Mesothelial cell of epicardium (in vitro differentiated cells): ENCODE measurements at places on chromosomes 1 and 21. TPM values are rescaled to one million over a fixed set of nuclear protein-coding genes. Genes with fewer than 3 reads are reported as not detected.

DNA sequence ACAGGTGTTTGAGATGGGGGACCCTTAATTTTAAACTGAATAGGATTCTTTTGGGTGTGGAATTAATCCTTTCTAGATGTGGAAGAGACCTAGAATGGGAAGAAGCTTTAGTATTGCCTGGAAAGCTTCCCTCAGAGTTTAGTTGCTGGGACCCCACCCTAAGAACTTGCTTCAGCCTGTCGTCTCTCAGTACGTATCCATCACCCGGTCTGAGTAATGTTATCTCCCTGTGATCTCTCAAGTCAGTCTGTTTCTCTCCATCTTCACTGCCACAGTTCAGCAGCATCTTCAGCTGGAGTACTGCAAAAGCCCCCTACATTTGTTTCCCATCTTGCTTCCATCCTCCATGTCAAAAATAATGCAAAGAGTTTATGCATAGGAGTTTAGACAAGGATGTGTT lies 28.9 kb downstream of the CNST start:
- no peak for DNase-seq
- H3K4me3 ChIP-seq = no peak overlapping the region
- no peak overlapping the region for H3K27ac ChIP-seq
- no peaks in the 10 kb centered on the region for H3K27me3 ChIP-seq

DNA sequence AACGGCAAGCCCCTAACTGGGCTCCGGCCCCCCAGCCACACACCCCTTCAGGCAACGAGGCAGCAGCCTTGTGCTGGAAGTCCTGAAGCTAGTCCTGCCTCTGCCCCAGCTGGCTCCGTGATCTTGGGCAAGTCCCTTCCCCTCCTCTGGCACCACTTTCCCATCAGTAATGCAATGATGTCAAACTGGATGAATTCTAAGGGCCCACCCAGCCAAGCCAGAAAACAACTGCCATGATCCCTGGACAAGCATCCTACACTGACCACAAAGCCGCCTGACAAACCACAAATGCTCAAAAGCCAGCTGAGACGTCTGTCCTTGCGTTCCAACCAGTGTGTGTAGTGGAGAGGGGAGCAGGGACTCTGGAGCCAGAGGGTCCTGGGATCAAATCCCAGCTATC lies 26.8 kb downstream of the IFFO2 start:
- DNase-seq = no peak
- no peak overlapping the region for H3K4me3 ChIP-seq
- no peaks in the 10 kb centered on the region for H3K27me3 ChIP-seq
- H3K27ac ChIP-seq = no peak overlapping the region
- peaks cover 19% of the 10 kb centered on the region for H3K4me1 ChIP-seq
- H3K36me3 ChIP-seq = peaks cover 1% of the 10 kb centered on the region

DNA sequence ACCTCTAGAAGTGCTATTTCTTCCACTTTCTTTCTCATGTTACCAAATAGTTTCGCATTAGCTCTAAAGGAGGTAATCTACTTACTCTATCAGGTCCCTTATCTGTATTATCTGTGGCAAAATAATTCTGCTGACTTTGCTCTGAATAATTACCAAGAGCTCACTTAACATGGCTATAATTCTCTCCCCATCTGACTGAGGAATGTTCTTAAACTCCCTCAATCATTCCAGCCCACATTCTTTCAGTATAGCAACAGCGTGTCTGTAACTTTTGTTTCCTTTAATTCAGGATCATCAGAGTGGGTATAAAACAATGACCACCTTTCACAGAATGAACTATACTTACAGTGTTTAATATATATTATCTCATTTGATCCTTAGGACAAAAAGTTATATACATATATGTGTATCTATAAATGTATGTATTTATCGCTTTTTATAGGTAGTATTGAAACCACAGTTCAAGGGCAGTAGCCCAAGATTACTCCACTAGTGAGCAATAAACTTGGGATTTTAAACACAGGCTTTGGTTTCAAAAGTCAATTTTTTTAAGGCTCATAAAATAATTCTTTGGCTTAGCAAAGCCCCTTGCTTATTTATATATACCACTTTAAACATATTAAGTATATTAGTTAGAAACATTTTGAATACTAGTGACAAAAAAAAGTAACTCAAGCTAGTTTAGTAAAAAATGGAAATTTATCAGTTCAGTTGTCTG lies 36.1 kb upstream of the ST6GALNAC3 start:
- no peaks in the 10 kb centered on the region for H3K36me3 ChIP-seq
- H3K4me1 ChIP-seq = peaks cover 53% of the 10 kb centered on the region
- H3K27me3 ChIP-seq = no peaks in the 10 kb centered on the region
- H3K27ac ChIP-seq = peak overlapping the region; percentile 94
- H3K4me3 ChIP-seq = no peak overlapping the region

- H3K4me3 ChIP-seq = no peak overlapping the region
- peaks cover 12% of the 10 kb centered on the region for H3K4me1 ChIP-seq
- DNase-seq = no peak
- peaks cover 4% of the 10 kb centered on the region for H3K36me3 ChIP-seq
- H3K27me3 ChIP-seq = no peaks in the 10 kb centered on the region
Measured at GRCh38 chr21:14753466-14754258, 207.5 kb upstream of the SAMSN1 start.

GRCh38 chr1:182601416-182601786 lies 2.8 kb downstream of the RGS16 start:
- no peak overlapping the region for H3K4me3 ChIP-seq
- H3K36me3 ChIP-seq = no peaks in the 10 kb centered on the region
- H3K27me3 ChIP-seq = peaks cover 14% of the 10 kb centered on the region
- peaks cover 13% of the 10 kb centered on the region for H3K4me1 ChIP-seq
- no peak overlapping the region for H3K27ac ChIP-seq

- peaks cover 10% of the 10 kb centered on the region for H3K4me1 ChIP-seq
- no peaks in the 10 kb centered on the region for H3K27me3 ChIP-seq
- DNase-seq = no peak
- no peak overlapping the region for H3K27ac ChIP-seq
- H3K36me3 ChIP-seq = peaks cover 1% of the 10 kb centered on the region
- no peak overlapping the region for H3K4me3 ChIP-seq
Measured at GRCh38 chr1:202471246-202471645, 122.7 kb downstream of the PPP1R12B start.

DNA sequence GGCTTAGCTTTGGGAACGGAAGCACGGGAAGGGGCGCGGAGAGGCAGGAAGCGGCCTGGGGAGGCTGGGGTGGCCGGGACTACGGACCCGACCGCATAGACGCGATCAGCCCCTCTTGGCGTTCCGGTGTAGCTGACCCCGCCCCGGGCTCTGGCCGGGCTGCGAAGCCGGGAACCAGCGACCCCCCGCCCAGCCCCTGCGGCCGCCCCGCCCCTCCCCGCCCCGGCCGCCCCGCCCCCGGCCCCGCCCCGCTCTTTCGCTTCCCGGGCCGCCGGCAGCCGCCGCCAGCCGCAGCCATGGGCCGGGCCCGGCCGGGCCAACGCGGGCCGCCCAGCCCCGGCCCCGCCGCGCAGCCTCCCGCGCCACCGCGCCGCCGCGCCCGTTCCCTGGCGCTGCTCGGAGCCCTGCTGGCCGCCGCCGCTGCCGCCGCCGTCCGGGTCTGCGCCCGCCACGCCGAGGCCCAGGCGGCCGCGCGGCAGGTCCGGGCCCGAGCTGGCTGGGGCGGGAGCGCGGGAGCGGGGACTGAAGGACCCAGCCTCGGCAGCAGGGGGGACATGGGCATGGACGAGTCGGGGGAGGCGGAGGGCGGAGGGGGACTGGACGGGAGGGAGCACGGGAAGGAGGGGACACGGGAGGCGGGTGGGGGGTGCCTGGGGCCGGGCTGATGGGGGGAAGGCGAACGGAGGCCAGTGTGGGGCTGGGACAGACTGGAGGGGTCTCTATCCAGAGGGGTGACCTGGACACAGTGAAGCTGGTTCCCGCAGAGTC lies at the start of gene SELENON:
TSS of gene SELENON (plus strand) at position 259 of the 768 bp plus-strand sequence. CDS start at position 297, 38 bp downstream.
- H3K27me3 ChIP-seq = peaks cover 8% of the 10 kb centered on the region
- H3K36me3 ChIP-seq = no peaks in the 10 kb centered on the region
- peak within 1 kb of the TSS; percentile 79 for H3K4me3 ChIP-seq
- H3K27ac ChIP-seq = peak within 1 kb of the TSS; percentile 50
- DNase-seq = no peak
- peaks cover 24% of the 10 kb centered on the region for H3K4me1 ChIP-seq

- DNase-seq = no peak
- no peak overlapping the region for H3K27ac ChIP-seq
- no peak overlapping the region for H3K4me3 ChIP-seq
- H3K36me3 ChIP-seq = peaks cover 6% of the 10 kb centered on the region
Measured at GRCh38 chr1:219038398-219038797, 135.3 kb upstream of the LYPLAL1 start.

GRCh38 chr1:17768651-17769241 lies 13.6 kb downstream of the ACTL8 start:
- no peak for DNase-seq
- H3K27me3 ChIP-seq = peaks cover 14% of the 10 kb centered on the region
- no peaks in the 10 kb centered on the region for H3K36me3 ChIP-seq
- peaks cover 4% of the 10 kb centered on the region for H3K4me1 ChIP-seq

DNA sequence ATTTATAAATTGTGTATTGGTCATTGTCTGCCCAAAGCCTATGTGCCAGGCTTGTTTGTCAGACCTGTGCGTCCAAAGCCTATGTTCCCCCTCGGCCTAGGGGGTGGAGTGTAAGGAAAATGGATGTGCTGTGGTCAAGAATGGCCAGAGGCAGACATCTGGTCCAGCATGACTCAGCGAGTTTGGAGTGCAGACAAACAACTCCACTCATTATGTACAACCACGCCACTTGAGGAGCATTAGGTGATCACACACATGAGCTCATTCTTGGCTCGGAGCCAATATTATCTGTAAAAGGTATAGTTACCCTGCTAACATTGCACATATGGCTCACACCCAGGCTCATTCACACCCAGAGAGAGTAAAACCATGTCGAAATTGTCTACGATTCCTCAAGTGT lies 1047.6 kb upstream of the ADGRL4 start:
- DNase-seq = no peak
- peaks cover 5% of the 10 kb centered on the region for H3K4me1 ChIP-seq
- H3K27me3 ChIP-seq = no peaks in the 10 kb centered on the region
- H3K27ac ChIP-seq = no peak overlapping the region
- H3K4me3 ChIP-seq = no peak overlapping the region

GRCh38 chr1:218363141-218363540 lies 18.0 kb downstream of the TGFB2 start:
- H3K27ac ChIP-seq = no peak overlapping the region
- DNase-seq = no peak
- H3K36me3 ChIP-seq = peaks cover 3% of the 10 kb centered on the region

DNA sequence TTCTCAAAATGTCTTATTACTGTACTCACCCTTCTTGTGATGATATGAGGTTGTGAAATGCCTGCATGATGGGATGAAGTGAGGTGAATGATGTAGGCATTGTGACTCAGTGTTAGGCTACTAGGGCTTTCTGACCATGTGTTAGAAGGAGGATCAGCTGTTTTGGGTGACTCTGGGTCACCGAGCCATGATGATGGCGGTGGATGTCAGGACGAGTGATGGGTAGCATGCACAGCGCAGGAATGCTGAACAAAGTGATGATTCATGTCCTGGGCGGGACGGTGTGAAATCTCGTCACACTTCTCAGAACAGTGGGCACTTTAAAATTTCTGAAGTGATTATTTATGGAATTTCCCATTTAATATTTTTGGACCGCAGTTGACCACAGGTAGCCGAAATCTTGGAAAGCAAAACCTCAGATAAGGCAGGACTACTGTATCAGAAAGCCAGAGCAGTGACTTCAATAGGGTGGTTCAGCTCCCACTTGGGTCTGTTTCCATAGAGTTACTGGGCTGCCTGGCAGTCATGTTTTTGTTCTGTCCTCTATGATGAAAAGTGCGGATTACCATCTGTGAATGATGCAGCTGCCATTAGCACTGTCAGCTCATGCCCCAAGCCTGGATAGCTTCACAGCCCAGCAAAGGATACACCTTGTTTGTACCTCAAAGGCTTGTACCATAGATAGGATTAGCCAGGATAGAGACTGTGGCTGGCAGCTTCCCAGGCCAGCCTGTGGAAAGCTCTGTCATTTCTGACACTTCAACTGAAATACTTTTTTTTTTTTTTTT lies 26.6 kb downstream of the IL6R start:
- DNase-seq = no peak
- H3K36me3 ChIP-seq = no peaks in the 10 kb centered on the region
- peaks cover 50% of the 10 kb centered on the region for H3K4me1 ChIP-seq
- no peak overlapping the region for H3K4me3 ChIP-seq

- DNase-seq = no peak
- H3K36me3 ChIP-seq = peaks cover 10% of the 10 kb centered on the region
- peaks cover 52% of the 10 kb centered on the region for H3K4me1 ChIP-seq
- peak overlapping the region; percentile 92 for H3K27ac ChIP-seq
- no peaks in the 10 kb centered on the region for H3K27me3 ChIP-seq
- no peak overlapping the region for H3K4me3 ChIP-seq
Measured at GRCh38 chr1:59498640-59499039, 201.7 kb downstream of the FGGY start.

DNA sequence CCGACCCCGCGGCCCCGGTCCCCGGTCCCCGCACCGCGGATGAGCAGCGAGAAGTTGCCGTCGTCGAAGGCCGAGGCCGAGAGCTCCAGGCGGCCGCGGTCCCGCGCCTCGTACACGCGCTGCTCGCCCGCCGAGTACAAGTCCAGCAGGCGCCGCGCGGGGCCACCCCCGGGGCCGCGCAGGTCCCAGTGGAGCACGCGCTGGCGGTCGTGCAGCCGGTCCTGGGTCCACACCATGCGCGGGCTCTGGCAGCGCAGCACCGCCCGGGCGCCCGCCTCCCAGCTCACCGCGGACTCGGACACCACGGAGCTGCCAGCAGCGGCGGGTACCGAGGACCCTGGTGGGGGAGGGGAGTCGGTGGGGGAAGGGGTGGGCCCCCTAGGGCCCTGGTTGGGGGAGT lies 2.9 kb downstream of the MXRA8 start:
- H3K4me3 ChIP-seq = no peak overlapping the region
- peaks cover 2% of the 10 kb centered on the region for H3K36me3 ChIP-seq
- peaks cover 37% of the 10 kb centered on the region for H3K4me1 ChIP-seq
- no peak overlapping the region for H3K27ac ChIP-seq
- peaks cover 4% of the 10 kb centered on the region for H3K27me3 ChIP-seq

DNA sequence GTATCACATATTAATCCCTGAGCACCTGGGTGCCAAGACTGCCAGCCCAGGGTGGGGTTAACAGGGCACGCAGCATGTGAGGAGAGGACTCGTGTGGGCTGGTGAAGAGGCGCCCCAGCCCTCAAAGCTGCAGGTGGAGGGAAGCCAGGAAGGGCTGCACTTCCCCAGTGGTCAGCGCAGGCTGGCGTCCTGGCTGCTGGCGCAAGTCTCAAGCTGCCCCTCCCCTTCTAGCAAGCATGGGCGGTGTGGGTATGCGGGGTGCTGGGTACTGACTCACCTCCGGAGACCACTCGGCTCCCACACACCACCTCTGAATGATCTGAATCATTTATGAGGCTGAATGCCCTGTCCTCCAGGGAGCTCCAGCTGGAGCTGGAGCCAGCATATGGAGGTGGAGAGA lies 44.0 kb downstream of the EIF2D start:
- H3K27me3 ChIP-seq = peaks cover 17% of the 10 kb centered on the region
- H3K4me3 ChIP-seq = no peak overlapping the region
- H3K27ac ChIP-seq = no peak overlapping the region
- no peaks in the 10 kb centered on the region for H3K36me3 ChIP-seq
- no peaks in the 10 kb centered on the region for H3K4me1 ChIP-seq

GRCh38 chr1:216914974-216915373 lies 191.7 kb upstream of the ESRRG start:
- H3K36me3 ChIP-seq = no peaks in the 10 kb centered on the region
- H3K4me1 ChIP-seq = peaks cover 4% of the 10 kb centered on the region
- peaks cover 21% of the 10 kb centered on the region for H3K27me3 ChIP-seq
- H3K27ac ChIP-seq = no peak overlapping the region
- no peak for DNase-seq

VN1R5 gene
- not detected in 3 replicates for total RNA-seq

TEX38 gene
- total RNA-seq = 0.42 to 0.57 TPM (median 0.49 TPM) in 3 replicates

HRNR gene
- total RNA-seq = not detected in 3 replicates

KIF17 gene
- 0.40 to 0.86 TPM (median 0.44 TPM) in 3 replicates for total RNA-seq

EEIG2 gene
- 12.4 to 13.9 TPM (median 12.6 TPM) in 3 replicates for total RNA-seq

SLC16A4 gene
- total RNA-seq = 13.7 to 14.4 TPM (median 13.7 TPM) in 3 replicates
